ENCODE measurements at places on chromosomes 5 and 9.

- no peak for DNase-seq
Measured at GRCh38 chr9:16352791-16353401, 517.6 kb downstream of the BNC2 start.

DNA sequence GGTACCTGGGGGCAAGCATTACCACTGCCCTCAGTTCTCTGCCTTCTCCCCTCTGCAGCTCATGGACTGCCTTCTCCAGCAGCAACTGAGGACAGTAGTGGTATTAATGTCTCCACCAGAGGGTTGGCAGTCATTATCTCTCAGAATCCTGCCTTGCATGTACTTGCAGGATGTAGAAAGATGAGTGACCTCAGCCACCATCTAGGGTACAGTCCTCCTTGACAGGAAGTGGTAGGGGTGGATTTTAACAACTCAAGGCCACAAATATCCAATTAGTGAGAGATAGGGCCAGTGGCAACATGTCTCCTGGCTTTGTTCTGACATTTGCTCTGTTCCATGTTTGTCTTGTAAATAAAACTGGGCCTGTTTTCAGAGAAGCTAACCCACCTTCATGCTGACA is 47.2 kb downstream of the F2R start:
- DNase-seq: no peak

DNA sequence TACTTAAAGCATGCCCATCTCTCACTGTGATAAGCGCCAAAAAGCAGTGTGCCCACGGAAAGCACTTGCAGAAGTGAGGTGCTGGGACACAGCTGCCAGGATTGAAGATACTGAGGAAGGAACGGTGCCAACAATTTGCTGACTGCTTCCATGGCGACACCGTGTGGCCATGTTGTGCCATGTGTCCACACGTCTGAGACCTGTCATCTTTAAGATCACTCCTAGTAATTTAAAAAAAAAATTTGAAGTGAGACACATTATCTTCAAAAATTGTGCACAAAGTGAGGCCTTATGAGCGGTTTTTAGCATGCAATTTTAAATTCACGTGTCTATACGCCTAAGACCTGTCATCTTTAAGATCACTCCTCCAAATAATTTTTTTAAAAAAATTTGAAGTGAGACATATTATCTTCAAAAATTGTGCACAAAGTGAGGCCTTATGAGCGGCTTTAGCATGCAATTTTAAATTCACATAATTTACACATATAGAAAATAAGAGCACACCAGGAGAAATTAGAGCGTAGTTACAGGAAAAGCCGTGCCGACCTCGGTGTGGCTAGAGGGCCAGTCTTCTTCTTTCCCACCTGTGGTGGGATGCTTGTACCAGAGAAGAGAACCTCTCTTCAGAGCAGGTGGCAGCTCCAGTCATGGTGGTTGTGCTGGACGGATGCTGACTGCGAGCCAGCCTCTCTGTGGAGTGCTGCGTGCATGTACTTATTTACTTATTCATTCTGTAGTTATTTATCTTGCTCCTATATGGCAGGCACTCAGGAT is 21.4 kb upstream of the FLT4 start:
- no peak for DNase-seq

DNA sequence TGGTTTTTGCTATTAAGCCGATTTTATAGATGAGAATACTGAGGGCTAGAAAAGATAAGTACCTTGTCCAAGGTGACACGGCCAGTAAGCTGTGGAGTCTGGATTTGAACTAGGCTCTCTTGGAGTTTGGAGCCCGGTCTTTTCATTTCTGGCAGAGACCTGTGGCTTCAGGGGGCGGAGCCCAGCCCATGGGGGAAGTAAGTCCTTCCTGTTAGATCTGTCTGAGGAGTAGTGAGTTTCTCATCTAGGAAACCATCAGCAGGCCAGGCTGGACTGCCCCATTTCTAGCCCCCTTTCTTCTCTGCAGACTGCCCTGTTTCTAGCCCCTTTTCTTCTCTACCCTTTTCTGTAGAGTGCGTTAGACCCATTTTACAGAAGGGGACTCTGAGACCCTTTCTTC is 521 bp upstream of the PTGS1 start:
- DNase-seq: no peak

- DNase-seq: no peak
Measured at GRCh38 chr9:19656704-19657103, 132.1 kb downstream of the SLC24A2 start.

- no peak for DNase-seq
Measured at GRCh38 chr9:126985870-126986498, 71.4 kb downstream of the RALGPS1 start.

- DNase-seq: no peak
Measured at GRCh38 chr5:9104571-9105339, 441.1 kb downstream of the SEMA5A start.

DNA sequence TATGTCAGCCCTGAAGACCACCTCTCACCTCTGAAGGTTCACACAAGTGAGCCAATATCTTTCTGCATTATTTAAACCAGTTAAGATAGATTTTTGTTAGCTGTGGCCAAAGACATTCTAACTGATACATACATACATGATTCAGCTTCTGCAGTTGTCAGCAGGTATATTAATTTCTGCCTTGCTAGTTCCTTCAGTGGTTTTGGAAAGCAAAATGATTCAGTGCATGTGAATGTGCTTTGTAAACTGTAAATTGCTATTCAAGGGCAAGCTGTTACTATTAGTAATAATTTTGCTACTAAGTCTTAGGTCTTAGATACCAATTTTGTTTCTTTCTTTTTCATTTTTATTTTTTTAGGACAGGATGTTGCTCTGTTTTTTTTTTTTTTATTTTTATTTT is 89.2 kb upstream of the ERBIN start:
- DNase-seq: no peak

DNA sequence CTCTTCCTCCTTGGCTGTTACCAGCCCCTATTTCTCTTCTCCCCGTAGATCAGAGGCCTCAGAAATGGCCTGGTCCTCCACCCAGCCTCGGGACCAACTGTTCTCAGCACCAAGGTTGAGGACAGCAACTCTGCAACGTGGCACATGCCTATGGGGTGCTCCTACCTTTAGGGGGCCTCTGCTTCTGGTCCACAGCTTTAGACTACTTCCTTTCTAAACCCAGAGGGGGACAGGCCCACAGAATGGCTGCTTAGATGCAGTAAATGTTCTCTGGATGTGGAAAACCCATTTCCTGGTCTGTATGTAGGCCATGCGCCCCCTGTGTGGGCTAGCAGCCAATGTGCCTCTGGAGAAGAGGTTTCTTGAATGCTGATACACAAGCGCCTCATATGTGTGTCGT is 68.4 kb downstream of the NRG2 start:
- DNase-seq: peak; percentile 55

- DNase-seq: no peak
Measured at GRCh38 chr5:127112347-127112864, 39.1 kb upstream of the C5orf63 start.

GRCh38 chr5:172151661-172152210 is 36.3 kb downstream of the STK10 start:
- DNase-seq: no peak

DNA sequence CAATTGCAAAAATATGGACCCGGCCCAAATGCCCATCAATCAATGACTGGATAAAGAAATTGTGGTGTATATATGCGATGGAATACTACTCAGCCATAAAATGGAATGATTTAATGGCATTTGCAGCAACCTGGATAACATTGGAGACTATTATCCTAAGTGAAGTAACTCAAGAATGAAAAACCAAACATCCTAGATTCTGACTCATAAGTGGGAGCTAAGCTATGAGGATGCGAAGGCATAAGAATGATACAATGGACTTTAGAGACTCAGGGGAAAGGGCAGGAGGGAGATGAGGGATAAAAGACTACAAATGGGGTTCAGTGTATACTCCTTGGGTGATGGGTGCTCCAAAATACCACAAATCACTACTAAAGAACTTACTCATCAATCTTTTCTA is 247.6 kb upstream of the FBXL7 start:
- DNase-seq: no peak

DNA sequence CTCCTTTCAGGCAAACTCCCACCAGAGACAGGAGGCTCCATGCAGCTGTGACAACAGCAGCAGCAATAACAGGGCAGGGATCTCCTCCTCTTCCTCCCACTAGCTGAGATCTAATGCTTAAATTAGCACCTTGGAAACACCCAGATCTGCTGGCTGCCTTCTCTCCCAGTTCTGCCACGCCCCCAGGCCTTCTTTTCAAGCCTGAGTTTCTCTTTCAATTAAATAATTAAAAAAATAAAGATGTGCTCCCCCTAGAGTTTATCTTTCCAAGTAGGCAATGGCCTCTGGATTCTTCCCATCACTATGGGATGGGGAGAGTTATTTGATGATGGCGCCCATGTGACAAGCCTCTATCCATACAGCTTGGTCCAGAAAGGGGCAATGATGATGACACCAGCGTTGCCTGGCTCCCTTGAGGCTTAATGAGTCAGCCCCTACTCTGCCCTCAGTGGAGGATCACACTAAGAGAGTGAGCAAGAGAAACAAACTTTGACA is 3.8 kb downstream of the FAM219A start:
- DNase-seq: no peak

DNA sequence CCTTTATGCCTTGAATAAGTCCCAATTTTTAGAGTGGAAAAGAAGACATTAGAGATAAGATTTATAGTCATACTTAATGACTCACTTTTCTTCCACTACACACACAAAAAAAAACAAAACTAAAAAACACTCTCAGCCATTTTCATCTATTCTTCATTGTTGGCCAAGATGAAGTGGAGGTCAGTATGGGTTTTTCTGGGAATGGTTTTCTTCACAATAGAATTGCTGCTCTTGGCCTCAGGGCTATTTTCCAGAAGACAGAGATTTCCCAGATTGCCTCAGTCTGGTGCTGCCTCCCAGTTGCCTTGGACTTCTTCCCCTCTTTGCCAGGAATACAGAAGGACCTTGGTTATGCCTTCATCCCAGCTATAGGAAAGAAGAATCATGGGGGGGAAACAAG is 463.7 kb downstream of the TMEM232 start:
- no peak for DNase-seq

- DNase-seq: no peak
Measured at GRCh38 chr9:84924266-84924665, 254.7 kb downstream of the NTRK2 start.

DNA sequence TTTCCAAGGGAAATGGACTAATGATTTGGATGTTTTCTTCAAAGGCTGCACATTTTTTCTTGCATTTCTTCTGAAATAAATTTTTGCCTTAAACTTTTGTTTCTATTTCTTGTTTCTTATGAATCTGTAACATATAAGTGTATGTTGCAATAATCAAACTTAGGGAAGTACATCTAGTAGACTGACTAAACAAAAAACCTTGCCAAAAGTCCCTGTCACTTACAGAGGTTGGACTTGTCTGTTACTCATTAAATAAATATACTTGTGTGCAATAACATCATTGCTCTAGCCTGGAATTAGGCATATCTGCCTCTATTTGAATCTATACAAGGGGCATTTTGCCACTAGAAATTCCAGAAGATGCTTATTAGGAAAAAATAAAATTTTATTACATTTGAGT is 56.6 kb downstream of the C6 start:
- DNase-seq: no peak

DNA sequence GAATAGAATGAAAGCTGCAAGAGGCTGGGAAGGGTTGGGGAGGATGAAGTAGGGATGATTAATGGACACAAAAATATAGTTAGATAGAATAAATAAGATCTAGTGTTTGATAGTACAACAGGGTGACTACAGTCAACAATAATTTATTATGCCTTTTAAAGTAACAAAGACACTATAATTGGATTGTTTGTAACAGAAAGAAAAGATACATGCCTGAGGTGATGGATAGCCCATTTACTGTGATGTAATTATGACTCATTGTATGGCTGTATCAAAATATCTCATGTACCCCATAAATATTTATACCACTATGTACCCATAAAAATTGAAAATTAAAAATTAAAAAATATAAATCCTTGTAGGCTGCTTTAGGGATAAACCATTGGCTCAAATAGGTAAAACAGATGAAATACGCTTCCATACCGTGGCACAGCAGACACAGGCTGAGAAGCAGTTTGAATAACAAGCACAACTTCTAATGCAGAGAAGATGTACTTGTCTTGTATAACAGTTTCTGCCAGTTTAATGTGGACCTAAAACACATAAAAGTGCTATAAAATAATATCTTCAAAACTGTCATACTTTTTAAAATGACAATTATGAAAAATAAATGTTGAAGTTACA is 34.9 kb downstream of the APBA1 start:
- no peak for DNase-seq

DNA sequence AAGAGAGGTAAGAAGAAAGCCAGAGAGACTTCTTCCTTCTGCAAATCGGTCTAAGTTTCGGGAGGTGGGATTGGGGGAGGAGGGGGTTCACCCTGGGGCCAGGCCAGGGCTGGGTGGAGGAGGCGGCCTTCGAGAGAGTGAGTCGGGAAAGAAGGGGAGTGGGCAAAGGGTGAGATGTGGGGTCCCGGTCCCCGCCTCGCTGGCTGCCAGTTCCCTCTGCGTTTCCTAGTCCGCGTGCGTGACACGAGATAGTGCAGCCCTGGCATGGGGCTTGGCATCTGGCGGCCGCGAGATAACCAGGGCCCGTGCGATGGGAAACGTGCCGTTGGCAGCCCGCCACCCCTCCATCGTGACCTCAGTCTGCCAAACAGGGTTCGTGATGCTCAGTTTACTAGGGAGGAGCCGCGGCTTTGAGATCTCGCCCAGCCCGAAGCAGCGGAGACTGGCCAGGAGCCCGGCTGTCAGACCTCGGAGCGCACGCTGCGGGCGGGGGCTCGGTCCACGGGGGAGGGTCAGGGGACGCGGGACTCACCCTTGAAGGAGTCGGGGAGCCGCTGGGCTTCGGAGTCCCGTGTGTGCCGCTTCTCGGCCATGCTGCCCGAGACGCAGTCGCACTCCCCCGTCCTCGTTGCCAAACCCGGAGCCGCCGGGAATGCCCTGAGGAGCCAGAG is at the start of gene STOM:
STOM (minus strand) TSS at position 656 of the 671 bp plus-strand sequence; CDS start at position 593, 63 bp downstream.
- peak; percentile 96 for DNase-seq

GRCh38 chr9:109868207-109868606 is 88.2 kb downstream of the PALM2AKAP2 start:
- no peak for DNase-seq

DNA sequence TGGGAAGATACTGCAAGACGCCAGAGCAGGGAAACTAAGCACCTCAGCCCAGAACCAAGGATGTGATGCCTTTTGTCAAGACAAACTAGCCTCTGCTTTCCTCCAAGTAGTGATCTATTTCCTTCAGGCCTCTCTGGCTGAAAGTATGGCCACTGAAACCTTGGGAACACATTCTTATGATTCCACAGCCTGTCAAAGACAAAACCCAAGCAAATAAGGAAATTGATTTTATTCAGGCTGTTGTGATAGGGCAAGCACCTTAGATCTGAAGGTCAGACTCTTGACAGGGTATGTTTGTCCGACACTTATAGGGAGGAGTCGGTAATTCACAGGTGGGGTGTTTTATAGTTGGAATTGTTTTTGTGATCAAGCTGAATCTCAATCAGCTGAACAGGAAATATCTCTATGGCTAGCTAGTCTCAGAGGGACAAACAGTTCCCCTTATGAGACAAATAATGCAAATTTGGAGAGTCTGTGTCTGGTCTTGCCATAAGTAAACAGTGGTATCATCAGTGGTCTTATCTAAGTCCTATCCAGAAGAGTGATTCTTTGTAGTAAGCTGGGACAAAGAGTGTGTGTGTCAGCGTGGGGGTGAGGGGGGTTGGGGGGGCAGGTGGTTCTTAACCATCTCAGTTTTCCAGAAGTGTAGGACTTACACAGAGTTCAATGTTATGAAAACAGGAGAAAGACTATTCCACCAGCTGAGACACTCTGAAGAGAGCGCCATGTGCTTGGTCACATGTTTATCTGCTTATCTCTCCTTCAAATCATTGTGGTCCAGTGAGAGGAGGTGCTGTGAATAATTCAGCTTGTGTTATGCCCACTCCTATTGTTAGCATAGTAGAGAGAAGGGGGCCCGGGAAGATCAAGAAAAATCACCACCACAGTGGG is 6.7 kb upstream of the ZCCHC10 start:
- no peak for DNase-seq

GRCh38 chr5:40960037-40960436 is 50.7 kb downstream of the C7 start:
- DNase-seq: no peak
